ENCODE measurements at places on chromosomes 2 and 18.

- peak; percentile 20 for ATAC-seq
Observed at GRCh38 chr2:71467180-71467815, 13.9 kb downstream of the DYSF start.

DNA sequence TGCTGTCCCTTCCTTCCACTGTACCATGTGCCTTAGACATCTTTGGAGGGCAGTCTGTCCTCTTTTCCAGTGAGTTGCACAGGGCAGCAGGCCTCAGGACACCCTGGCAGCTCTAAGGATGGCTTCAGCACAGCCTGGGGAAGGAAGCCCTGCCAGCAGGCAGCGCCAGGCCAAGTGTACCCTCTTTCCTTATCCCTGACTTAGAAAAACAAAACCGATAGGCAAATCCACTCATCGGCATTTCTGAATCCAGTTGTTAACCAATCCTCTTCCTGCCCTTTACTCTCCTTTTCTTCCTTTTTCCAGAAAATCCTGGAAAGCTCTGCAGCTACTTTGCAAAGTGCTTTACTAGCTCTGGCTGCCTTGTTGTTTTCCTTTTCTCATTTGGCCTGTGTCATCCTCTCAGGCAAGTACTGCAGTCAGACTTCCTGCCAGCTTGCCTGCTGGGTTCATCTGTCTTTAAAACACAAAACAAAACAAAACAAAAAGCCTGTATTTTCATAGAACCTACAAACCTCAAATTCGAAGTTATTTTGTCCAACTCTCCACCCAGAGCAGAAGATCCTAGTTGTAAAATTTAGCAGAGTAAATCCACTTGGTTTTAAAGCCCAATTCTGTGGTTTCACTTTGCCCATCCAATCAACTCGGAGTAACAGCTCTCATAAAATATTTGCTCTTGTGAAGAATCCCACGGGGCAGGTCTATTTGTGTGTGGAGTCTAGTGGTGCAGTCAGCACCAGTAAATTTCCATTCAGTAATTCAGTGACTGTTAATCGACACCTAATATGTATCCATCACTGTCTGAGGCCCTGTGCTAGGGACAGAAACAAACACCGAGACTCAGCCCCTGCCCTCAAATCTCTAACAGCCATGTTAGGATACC, 45.2 kb downstream of the PCBP1 start:
- peak; percentile 44 for ATAC-seq

DNA sequence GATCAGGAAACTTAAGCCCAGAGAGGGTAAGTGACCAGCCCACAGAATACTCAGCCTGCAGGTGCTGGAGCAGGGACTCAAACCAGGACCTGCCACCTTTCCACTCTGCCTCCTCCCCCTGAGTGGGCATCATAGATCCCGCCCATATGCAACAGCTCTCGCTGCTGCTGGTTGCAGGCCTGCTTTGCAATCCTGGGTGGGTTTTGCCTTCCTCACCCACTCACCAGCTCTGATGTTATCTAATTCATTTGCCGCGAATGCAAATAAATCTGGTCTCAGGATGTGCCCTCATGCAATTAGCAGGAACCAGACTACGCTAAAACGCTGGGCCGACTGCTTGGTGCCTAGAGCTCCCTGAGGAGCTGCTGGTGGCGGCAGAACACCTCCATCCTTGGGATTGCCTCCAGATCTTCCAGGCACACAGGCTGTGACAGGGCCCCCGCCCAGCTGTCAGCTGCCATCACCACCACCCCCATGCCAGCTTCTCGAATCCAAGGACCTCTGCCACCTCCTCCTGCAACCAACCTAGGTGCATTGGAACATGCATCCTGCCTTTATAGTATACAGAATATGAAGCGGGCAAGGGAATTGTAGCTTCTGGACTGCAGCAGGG, 28.8 kb downstream of the CNGA3 start:
- no peak for ATAC-seq

GRCh38 chr2:168968342-168968741, 62.8 kb downstream of the ABCB11 start:
- ATAC-seq, result no peak

DNA sequence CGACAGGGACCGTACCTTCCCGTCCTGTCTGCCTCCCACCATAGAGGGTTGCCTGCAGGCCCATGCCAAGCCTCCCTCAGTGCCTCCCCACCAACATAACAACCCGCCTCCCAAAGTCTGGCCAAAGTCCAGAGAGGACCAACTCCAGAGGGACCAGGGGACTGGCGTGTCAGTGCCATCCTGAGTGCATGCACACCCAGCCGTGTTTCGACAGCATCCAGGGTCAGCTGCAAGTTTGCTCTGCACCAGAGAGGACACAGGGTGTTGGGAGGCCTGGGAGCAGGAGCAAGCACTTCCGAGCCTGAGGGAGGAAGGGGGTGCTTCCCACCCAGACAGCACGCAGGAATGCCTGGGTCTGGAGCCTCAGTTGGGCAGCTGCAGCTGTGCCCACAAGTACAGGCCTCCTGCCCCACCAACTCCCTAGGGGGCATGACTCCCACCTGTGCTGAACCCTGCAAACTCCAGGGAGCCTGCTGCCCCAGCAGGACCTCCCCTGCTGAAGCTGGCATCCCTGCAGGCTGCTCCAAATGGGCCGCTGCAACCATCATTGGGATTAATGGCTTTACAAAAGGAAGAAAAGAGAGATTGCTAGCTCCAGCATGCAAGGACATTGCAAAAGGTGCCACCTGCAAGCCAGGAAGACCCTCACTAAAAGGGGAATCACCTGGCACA, 618.1 kb upstream of the FSHR start:
- no peak for ATAC-seq

GRCh38 chr18:2894841-2895370, 48.1 kb downstream of the EMILIN2 start:
- no peak for ATAC-seq

- no peak for ATAC-seq
Observed at GRCh38 chr2:45029215-45029614, 20.0 kb upstream of the SIX2 start.

GRCh38 chr2:65749545-65749944, 317.1 kb upstream of the SPRED2 start:
- ATAC-seq, result no peak

- ATAC-seq, result no peak
Observed at GRCh38 chr18:34866739-34867138, 156.6 kb downstream of the DTNA start.

- no peak for ATAC-seq
Observed at GRCh38 chr2:47598476-47598875, 184.5 kb upstream of the MSH6 start.

DNA sequence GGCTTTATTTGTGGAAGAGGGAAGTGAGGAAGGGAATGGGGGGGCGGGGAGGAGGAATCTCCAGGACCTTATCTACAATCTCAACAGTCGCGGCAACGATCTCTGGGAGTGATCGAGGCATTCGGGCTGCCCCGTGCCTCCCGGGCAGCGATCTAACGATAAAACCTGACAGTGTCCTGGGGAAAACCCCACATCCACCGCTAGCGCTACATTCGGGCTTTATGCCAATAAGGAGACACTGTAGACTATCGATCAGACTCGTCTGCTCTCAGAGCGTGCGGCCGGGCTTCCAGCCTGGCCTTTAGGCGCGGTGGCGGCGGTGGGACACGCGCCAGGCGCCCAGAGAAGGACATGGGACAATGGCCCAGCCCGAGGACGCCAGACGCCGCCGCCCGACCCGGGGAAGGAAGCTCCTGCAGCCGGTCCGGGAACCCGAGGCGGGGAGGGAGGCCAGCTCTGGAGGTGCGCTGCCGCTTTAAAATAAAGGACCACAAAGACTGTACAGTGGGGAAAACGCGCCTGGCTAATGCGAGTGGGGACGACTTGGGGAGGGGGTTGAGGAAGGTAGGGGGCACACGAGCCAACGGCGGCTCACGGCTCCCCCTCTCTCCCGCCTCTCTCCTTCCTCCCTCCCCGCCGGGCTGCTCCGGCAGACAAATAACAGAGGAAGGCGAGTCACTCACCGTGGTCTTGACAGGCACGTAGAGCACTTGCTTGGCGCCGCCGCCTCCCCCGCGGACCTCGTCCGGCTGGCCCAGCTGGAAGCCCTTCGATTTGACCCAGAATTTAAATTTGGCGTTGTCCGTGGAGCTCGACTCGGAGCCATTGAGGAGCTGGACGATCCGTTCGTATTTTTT, 2.2 kb downstream of the NOL4 start:
- ATAC-seq, result no peak

- no peak for ATAC-seq
Observed at GRCh38 chr18:57533868-57534510, 52.5 kb downstream of the FECH start.

DNA sequence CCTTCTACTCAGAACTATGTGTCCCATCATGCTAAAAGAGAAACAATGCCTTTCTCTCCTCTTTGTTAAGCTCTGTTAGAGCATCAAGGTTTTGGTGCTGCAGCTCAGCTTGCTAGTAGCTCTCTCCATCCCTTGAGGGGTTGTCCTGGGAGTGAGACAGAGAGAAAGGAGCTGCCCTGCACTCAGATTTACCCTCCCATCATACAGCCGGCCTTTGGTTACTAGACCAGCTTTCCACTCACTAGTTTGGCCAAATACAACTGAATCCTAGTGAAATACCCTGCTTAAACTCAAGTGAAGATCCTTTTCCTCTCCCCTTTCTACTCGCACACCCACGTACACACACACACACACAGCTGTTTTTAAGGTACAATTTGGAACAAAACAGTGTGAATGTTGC, 2.3 kb upstream of the CHN1 start:
- no peak for ATAC-seq

GRCh38 chr2:239874636-239875356, 150.3 kb downstream of the NDUFA10 start:
- ATAC-seq, result no peak

GRCh38 chr18:74914648-74915047, 294.3 kb downstream of the PTGR3 start:
- no peak for ATAC-seq

- ATAC-seq, result peak; percentile 56
Observed at GRCh38 chr18:79964330-79965118, at the start of gene HSBP1L1. Gene HSBP1L1 (plus strand): TSS chr18:79964643. CDS start chr18:79964736, 93 bp downstream.

DNA sequence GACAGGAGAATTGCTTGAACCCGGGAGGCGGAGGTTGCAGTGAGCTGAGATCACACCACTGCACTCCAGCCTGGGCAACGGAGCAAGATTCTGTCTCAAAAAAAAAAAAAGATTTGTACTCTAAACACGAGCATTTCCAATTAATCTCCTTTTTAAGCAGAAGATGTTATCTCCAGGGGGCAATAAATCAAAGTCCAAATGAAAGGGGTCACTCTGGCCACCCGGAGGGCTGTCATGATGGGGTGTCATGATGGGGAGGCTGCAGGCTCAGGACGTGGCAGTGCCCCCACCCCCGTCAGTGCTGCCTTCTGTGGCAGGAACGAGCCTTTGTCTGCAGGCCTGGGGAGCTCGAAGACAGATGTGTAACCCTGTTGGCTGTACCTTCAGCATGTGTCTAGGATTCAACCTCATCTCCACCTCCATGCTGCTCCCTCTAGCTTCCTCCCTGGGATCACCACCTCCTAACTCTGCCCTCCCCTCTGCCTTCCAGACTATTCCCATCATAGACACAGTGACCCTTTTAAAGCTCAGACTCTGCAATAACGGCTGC, 76.9 kb upstream of the YWHAQ start:
- no peak for ATAC-seq

GRCh38 chr2:55092439-55092838, 42.2 kb upstream of the RTN4 start:
- ATAC-seq, result no peak

DNA sequence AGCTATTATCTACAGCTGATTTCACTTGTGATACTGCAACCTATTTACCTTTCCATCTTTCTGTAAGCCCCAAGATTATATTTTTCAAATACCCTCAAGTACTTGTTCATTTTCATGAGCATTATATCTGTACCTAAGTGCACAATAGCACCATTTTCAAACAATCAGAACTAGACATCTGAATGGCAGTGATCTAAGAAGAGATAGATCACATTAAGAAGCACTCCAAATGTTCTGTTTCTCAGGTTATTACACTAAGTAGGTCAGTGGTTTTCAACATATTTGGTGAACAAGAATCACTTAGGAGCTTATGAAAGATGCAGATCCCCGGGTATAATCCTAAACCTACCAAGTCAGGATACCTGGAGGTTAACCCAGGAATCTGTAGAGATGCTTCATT, 872.7 kb downstream of the DCDC2C start:
- ATAC-seq, result no peak

DNA sequence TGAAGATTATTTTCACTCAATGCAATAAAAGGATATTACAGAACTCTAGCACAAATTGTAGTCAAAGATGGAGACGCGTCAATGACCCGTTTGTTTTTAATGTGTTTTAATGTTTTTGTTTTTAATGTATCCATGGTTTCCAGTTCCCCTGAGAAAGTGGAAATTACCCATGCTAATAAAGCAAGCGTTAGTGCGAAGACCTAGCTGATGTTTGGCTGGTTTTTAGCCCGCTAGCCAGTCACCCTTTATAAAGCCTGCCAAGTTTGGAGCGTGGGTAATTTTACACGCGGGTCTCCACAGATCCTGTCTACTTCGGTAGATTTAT, 430 bp upstream of the CHMP1B start:
- peak; percentile 31 for ATAC-seq

GRCh38 chr2:72497763-72498162, 328.1 kb downstream of the EXOC6B start:
- ATAC-seq, result no peak

DNA sequence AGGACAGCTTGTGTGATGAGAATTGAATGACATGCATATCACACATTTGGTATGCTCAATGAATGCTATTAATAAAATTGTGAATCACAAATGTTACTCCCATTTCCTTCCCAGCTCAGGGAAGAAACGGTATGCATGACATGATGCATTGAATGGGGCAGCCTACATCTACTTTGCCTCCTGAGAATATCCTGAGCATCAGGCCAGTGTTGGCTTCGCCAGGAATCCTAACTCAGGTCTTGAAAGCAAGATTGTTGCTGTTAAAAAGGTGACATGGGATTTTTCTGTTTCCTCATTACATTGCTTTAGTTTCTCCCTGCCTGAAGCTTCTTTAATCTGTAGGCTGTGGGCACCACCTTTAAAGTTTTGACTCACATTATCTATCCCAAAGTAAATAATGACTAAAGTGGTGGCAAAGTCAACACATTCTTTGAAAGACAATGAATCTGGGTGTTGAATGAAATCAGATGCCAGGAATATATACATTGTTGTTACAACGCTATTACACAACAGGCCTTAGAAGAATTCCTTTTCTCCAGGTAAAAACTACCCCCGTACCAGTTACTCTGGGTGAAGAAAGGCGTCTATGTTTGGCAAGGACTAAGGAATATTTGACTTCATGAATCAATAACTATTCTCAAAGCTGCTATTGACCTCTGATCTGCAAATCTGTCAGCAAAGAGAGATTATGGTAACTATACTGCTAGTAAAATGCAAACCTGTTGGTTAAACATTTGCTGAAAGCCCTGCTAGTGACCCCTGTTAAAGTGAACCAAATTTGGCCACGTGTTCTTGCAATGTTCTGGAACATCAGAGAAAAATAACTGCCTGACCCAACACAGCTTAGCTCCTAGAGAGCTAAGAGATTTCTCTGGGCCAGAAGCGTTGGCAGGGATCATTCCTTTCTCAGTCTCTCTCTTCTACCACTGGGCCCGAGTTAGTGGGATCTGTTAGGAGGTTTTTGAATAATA, 30.5 kb upstream of the NEDD4L start:
- no peak for ATAC-seq

GRCh38 chr2:72004201-72004915, 143.3 kb downstream of the CYP26B1 start:
- ATAC-seq, result no peak

All from activated T-helper 17 cell treated with anti-CD3 and anti-CD28 coated beads, Interleukin-2, amount 50 U/mL, for 72 hours (primary cell).